ENCODE measurements at places on chromosomes 2 and 18.

GRCh38 chr18:74367905-74368304 lies 52.3 kb downstream of the C18orf63 start:
- DNase-seq: no peak

DNA sequence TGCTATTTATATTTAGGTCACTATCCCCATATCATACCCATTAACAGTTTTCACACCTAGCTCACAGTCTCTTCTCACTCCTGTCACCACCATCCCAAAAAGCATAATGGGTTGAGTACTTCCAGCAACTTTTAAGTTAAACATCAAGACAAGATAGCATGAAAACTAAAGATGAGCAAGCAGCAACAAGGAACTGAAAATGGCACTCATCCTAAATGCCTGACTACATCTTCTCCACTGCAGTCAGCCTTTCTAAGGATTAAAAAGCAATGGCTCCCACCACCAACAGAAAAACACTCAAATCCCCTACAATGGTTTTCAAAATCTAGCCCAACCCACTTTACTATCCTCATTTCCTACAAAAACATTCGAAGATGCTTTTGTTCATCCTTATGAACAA lies 38.2 kb downstream of the CUL3 start:
- no peak for DNase-seq

DNA sequence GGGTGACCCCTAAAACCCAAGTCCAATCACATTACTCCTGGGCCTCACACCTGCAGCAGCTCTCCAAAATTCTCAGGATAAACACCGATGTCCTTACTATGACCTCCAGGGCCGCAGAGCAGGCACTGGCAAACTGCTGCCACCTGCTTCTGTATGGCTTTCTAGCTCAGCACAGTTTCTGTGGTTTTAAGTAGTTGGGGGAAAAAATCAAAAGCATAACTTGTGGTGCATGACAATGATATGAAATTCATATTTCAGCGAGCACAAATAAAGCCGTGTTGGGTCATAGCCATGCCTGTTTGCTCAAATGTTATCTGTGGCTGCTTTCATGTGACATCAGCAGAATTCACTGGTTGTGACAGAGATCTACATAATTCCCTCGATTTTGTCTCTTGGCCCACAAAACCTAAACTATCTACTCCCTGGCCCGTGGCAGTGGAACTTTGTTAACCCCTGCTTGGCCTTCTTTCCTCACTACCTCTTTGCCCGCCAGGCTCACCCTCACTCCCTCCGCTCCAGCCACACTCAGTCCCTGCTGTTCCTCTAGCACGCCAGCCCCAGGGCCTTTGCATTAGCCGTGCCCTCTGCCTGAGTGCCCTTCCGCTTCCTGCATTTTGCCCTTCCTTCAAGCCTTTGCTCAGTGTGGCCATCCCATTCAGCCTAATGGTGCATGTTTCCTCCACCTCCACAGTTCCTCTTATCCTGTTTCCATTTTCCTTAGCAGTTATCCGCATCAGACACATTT lies 108.3 kb downstream of the AGAP1 start:
- DNase-seq: no peak

DNA sequence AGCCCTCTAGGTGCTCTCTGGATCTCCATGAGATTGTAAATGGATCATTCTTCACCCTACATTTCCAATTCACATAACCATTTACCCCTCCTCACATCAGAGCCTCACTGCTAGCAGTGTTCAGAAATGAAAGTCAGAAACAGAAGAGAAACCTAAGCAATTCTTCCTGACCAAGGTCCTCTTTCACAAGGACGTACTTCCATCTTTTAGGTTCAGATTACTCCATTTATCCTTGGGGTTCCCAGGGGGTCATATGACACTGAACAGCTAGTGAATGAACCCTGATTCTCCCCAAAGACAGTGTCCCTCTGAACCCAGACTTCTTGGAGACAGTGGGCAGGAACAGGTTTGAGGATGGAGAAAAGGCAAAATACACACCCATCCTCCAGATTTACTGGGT lies 12.9 kb upstream of the MARCO start:
- no peak for DNase-seq

- DNase-seq: no peak
These were observed 49.9 kb upstream of the RBBP8 start for GRCh38 chr18:22883179-22883578.

GRCh38 chr18:46587600-46587999 lies 69.4 kb downstream of the LOXHD1 start:
- no peak for DNase-seq

- DNase-seq: peak; percentile 49
These were observed 9.2 kb downstream of the ACOXL start for GRCh38 chr2:110741491-110741980.

DNA sequence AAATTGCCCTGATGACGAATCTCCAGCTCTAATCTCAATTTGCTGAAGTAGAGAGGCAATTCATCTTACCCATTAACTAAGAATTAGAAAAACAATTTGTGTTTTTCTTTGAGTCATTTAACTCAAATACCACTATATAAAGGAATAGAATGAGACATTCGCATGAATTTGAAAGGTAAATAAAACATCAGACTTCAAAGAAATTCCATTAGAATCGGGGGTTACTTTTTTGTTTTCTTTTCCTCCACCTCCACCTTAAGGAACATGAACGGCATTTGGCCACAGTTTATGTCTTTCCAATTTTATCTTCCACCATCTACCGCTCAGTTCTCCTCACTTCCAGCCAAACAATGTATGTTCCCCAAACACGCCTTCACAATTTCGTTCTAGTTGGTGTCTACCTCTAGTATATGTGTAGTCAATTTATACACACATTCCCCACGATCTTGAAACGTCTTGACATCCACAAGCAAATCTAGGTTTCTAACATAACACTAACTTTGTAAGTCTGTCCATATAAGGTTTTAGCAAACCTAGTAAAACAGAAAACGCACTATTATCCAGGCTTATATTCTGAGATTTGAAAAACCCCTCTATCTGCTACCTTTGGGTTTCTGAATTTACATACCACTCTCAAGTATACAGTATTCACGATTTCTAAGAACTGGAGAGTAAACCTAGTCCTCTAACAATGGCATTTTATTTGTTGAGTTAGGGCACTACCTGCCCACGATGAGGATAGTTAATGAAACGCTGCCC lies 1.2 kb upstream of the SMCHD1 start:
- DNase-seq: peak; percentile 33

DNA sequence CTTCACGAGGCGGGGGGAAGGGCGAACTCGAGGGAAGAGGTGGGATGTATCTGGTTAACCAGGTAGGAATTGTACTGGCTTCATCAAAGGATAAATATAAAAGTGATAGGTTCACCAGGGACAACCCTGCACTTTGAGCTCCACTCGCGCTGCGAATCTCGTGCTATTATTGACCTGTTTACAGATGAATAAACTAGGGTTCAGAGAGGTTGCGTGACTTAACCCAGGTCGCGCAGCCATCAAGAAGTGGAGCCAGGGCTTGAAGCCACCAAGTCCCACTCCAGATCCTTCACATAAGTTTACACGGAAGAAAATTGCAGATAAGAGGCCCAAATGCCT lies 1.4 kb upstream of the CYP1B1 start:
- DNase-seq: no peak

- peak; percentile 47 for DNase-seq
These were observed 1375.4 kb upstream of the CELF4 start for GRCh38 chr18:38940863-38941531.

- no peak for DNase-seq
These were observed 3.0 kb downstream of the GPR55 start for GRCh38 chr2:230921806-230922595.

GRCh38 chr2:215830304-215830703 lies 183.0 kb downstream of the MREG start:
- DNase-seq: peak; percentile 16

DNA sequence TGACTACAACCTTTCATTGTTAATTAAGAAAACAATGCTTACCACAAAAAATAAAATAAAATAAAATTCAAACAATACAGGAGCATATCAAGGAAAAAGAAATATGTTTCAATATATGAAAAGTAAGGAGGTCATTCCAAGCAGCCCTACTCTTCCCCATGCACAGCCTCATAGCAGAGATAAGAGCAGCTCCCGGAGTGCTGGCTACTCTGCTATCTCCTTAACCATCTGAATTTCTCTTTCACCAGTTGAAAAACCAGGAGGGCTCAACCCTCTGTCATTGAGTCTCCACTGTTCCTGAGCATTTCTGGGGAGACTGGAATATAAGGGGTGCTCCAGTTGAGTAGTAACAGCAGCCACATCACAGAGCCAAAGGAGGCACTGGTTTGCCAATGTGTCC lies 201.4 kb downstream of the TCF4 start:
- DNase-seq: no peak

GRCh38 chr2:232927793-232928550 lies 57.9 kb downstream of the SNORC start:
- no peak for DNase-seq

DNA sequence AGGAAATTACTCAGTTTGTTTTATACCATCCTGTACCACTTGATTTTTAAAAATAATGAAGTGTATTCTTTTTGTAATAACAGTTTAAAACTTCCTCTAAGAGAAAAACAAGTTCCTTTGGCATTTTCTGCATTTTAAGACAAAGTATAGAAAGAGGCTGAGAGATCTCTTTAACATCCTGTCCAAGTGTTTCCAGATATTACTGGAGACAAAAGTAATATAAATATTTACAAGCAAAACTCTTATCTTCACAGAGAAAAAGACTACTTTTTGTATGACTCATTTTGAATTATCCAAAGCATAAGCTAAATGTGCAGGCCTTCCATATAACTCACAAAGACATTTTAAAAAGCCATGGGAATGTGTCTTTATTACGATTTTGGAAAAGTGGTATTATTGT lies 221.1 kb downstream of the RDH14 start:
- DNase-seq: no peak

- no peak for DNase-seq
These were observed 47.2 kb downstream of the PLEK start for GRCh38 chr2:68412127-68412819.

- peak; percentile 82 for DNase-seq
These were observed 28.2 kb downstream of the LPIN2 start for GRCh38 chr18:2984703-2985261.

- peak; percentile 32 for DNase-seq
These were observed 56.1 kb downstream of the CNTNAP5 start for GRCh38 chr2:124081154-124081716.

- DNase-seq: no peak
These were observed 41.1 kb downstream of the MYO7B start for GRCh38 chr2:127576433-127577207.

DNA sequence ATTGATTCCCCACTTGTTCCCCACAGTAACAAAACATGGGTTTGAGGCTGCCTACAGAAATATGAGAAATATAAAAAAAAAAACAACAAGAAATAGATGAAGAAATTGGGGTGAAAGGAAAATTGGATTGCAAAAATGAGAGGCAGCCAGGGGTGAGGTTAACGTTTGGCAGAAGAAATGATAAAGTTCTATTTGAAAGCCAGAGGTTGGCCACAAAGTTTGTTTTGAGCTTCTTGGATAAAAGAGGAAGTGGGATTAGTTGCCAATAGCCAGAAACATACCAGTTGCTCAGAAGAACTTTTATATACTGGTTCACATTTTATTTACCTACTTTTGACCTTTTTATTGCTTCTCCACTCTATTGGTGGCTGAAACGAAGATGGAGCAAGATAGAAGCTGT lies 67.5 kb downstream of the FASTKD2 start:
- DNase-seq: no peak

Measured in LoVo (cell line).